ENCODE measurements at places on chromosomes 4 and X. TPM values are rescaled to one million over a fixed set of nuclear protein-coding genes. Genes with fewer than 3 reads are reported as not detected.
A peak's percentile ranks its signal among the peaks of the same experiment; 100 is the strongest.

Gene IBSP
- 2.6 TPM for total RNA-seq

DNA sequence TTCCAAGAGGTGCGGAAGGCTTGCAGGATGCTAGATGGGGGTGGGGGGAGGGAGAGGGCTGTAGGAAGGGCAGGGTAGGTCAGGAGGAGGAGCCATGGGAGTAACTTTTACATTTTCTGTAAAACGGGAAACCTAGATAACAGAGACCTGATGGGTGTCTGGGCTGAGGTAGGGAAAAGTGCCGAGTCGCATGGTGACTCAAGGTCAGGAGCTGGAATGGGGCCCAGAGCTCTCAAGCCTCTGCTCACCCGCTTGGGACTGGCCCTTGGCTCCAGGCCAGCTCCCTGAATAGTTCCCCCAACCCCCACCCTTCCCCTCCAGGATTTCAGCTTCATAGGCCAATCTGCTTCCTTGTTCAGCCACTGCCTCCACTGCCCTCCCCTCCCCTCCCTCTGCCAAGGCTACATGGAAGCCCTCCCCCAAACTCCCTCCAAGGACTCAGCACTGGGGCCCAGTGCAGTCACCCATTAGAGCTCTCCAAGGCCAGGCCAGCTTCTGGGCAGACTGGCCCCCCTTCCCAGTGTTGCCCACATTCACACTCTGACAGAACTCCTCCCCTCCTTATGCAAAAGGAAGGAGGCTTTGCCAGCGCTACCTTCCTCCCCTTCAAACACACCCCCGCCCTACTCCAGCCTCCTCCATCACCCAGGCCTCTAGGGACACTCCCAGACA lies 43.6 kb downstream of the TSC22D3 start:
- DNase-seq: no peak

- no peak for DNase-seq
Measured at GRCh38 chrX:115192244-115192700, 3.1 kb downstream of the RBMXL3 start.

- no peak for DNase-seq
Measured at GRCh38 chr4:180953572-180953971, 1289.6 kb upstream of the TENM3 start.

DNA sequence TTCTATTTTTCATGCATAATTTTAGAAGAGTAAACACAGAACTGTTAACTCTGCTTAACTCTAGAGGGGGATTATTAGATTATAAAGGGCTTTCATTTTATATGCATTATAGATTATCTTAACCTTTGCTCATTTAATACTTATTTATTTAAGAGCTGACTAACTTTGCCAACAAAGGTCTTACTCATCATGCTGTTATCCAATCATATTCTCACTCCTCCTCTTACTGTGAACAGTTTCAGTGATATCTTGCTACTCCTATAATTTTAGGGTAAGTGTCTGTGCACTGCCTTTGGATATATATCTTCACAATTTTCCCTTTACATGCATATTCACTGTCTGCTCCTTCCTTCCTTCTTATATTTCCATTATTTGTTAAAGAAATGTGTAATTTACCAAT lies 1814.9 kb downstream of the STIM2 start:
- no peak for DNase-seq

DNA sequence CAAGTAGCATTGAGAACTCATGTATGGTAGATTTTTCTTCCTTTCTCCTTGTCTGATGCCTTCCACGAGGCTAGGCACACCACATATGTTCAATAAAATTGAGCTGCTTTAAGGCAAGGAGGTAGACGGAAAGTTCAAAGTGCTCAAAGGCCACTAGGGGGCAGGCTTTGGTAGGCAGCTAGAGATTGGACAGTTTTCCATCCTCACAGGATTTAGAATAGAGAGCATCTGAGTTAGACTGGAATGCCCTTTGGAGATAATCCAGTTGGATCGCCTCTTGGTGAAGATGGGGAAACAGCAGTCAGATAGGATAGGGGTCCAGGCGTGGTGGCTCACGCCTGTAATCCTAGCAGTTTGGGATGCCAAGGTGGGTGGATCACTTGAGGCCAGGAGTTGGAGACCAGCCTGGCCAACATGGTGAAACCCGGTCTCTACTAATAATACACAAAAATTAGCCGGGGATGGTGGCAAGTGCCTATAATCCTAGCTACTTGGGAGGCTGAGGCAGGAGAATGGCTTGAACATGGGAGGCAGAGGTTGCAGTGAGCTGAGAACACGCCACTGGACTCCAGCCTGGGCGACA lies 30.4 kb downstream of the ELF4 start:
- DNase-seq: peak; percentile 22

Gene SHISA3
- 1.9 TPM for total RNA-seq

GRCh38 chr4:75189711-75190335 lies 256.9 kb downstream of the PARM1 start:
- DNase-seq: no peak
